ENCODE measurements at places on chromosomes 7 and 10.

- DNase-seq: no peak
Measured at GRCh38 chr7:104960741-104961448, 53.1 kb upstream of the KMT2E start.

GRCh38 chr7:138727336-138728099, 26.4 kb upstream of the SVOPL start:
- DNase-seq: no peak

DNA sequence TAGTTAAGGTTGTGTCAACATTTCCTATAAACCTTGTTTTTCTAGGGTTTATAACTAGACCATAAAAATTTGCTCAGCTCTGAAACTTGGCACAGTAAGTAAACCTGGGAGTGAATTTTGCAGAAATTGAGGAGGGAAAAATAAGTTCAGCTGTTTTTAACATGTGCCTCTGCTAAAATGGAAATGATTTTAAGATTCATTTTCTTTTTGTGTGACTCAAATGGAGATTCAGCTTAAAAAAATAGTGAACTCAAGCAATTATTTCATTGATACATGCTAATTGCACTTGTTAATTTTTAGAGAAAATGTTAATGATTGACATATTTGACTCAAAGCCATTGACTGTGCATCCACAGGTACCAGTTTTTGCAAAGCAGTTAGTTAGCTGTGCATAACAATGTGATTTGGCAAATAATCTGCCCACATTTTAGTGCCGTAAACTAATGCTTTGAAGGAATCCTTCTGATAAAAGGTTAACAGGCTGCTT, 68.5 kb upstream of the ZNF438 start:
- no peak for DNase-seq

GRCh38 chr10:83908506-83908905, 230.8 kb upstream of the GHITM start:
- DNase-seq: no peak

DNA sequence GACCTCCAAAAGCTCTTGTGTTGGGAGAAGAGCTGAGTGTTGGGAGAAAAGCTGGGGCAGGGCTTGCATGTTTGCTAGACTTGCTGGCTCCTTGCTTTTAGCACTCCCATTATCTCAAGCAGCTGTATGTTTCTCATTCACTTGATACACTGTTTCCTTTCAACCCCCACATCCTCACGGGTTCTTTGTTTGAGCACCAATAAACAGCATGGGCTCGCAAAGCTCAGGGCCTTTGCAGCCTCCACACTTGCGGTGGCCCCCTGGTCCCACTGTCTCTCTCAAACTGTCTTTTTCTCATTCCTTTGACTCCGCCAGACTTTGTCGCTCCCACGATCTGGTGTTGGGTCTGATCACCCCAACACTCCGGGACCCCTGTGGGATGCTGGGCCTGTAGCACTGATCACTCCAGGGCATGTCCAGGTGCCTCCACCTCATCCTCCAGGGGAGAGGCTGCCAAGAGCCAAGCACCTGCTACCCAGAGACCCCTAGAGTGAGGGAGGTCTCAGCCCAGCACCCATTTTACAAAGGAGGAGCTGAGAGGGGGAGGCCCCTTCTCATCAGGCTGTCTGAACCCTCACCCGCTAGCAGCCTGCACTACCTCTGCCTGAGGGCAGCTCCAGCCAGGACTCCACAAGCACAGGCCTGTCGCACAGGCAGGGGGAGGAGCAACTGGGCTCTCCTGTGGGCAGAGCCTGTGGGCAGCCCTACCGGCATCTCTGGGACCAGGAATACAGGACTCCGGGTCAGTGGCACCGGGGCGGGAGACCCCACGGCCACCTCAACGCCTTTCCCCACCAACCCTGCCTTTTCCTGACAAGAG, 49.1 kb upstream of the MSMB start:
- no peak for DNase-seq

DNA sequence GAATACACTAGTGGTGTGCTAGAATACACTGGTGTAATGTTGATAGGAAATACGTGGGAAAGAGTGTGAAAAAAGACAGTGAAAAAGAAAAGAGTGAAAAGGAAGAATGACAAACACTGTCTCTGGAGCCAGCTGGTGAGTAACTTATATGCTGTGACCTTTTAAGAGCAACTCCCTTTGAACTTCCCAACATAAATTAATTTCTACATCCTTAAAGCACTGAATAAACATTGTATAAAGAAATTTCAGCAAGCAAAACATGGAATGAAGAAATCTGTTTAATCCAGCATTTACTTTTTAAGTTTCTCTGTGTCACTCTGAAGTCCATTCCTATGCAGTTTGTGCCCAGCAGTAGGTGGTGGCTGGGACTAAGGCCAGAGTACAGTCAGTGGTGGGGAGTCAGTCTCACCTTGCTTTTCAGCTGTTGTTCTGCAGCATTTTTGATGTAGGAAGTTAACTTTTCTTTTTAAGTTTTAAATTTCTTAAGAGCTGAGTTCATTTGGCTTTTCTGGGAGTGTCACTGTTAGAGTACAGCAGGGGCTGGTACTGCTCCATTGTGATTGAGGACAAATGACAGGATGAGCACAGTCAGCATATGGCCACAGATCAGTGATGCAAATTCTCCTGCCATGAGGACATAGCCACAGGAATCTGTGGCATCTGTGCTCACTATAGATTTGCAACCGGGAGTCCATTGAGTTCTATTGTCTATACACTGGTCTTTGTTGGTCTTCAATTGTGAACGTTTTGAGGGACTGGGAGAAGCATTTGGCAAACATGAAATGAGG, 321.8 kb downstream of the ZNF248 start:
- no peak for DNase-seq

GRCh38 chr7:74027683-74028320, at the start of gene ELN:
TSS of gene ELN (plus strand) at chr7:74028173. CDS start at chr7:74028188, 15 bp downstream.
- DNase-seq: no peak

DNA sequence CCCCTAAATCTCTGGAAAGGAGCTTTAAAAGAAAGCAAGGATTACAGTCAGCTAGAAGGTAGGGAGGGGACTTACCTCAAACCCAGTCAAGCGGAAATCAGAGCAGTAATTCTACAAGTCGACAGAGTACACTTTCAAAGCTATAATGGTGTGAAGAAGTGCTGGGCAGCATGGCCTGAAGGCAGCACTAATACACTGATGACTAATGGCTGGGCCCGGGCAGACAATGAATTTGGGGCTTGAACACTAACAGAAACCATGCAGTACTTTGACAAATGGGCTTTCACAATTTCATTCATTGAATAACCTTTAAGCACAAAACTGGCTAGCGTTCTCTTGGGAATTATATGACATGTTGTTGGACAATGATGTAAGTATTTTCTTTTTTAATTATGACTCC, 4.7 kb downstream of the GLI3 start:
- no peak for DNase-seq

GRCh38 chr7:707296-708000, 19.1 kb upstream of the DNAAF5 start:
- DNase-seq: no peak

GRCh38 chr10:17792991-17793390, 16.2 kb upstream of the MRC1 start:
- no peak for DNase-seq

GRCh38 chr7:25989140-25989705, 162.8 kb upstream of the NFE2L3 start:
- DNase-seq: no peak

Data from NCI-H2107 (cell line).